Fibroblast of the aortic adventitia (primary cell): ENCODE measurements at places on chromosomes 1 and 21. TPM values are rescaled to one million over a fixed set of nuclear protein-coding genes. Genes with fewer than 3 reads are reported as not detected.
A peak's percentile ranks its signal among the peaks of the same experiment; 100 is the strongest.

Gene FBXO42
- 16.5 and 18.6 TPM in 2 replicates for total RNA-seq

- DNase-seq = peak; percentile 87
These were observed 45.3 kb downstream of the JAK1 start for GRCh38 chr1:64920941-64921589.

- DNase-seq = no peak
These were observed 49.7 kb upstream of the DISP3 start for GRCh38 chr1:11429226-11429625.

- peak; percentile 93 for DNase-seq
These were observed 47.6 kb downstream of the PKN2 start for GRCh38 chr1:88731475-88732269.

DNA sequence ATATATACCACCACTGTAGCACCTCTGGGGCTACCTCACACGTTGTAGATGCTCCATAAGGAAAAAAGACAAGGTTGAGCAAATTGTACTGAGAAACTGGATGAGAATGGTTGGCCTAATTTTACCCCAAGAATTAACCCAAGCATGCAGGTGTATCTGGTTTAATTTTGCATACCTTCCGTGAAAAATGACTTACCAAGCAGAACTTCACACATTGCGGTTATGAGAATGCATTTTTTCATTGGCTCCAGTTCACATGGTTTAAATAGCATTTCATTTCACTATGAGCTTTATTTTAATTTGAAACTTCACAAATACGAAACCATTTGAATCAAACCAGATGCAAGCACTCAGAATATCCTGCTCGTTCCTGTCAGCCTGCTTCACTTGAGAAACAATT, 512.2 kb downstream of the LTN1 start:
- no peak for DNase-seq

- peak; percentile 51 for DNase-seq
These were observed 84.4 kb downstream of the CATSPERE start for GRCh38 chr1:244545511-244545910.

DNA sequence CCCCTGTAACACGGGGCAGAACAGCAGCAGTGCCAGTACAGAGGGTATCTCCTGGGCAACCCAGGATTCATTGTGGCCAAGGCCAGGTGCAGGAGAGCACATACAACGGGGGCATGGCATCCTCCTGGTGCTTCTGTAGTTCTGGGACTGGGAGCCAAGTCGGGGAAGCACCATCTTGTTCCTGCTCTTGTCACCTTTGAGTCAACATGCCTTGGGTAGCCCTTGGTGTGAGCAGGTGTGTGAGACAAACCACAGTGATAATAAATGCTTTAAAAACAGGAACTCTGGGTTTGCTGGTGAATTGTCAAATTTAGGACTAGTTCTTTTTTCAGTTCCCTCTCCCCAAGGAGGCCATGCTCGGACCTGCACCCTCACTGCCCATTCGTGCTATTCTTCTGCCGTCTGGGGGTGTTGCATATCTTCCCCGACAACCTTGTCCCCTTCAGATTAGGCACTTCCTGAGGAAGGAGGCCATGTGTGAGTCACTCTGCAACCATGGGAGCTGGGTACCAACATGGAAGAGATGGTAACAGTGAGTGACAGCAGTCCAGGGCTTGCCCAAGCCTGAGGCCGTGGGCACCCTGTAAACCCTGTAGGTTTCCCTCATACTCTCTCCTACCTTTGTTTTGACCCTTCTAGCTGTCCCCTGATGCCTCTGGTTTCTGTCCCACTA, 150.2 kb downstream of the GRIK3 start:
- no peak for DNase-seq

Gene LCE1B
- total RNA-seq = not detected in 2 replicates

Gene CFAP74
- not detected in 2 replicates for total RNA-seq

DNA sequence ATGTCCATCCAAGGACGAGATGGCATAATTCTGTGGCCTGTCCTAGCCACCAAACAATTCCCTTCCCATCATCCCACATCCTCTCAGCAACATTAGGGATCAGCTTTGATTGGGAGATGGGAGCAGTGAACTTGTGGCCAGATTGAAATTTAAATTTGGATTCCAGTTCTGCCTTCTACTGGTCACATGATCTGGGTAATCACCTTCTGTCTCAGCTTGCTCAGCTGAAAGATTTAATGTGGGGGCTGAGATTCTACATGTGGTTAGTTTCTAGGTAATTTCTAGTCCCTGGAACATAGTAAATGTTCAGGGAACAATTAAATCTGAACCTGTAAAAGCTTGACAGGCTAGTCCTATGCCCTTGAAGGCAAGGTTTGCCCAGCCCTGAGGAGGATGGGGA, 3.2 kb downstream of the MYOCOS start:
- no peak for DNase-seq

GRCh38 chr1:9992910-9993309, 4.1 kb upstream of the RBP7 start:
- no peak for DNase-seq
